ENCODE measurements at places on chromosomes 12 and 14. TPM values are rescaled to one million over a fixed set of nuclear protein-coding genes. Genes with fewer than 3 reads are reported as not detected.

The OASL gene
- polyA plus RNA-seq = 0.05 TPM

- DNase-seq = no peak
These were observed 56.5 kb downstream of the DAD1 start for GRCh38 chr14:22532345-22533056.

- no peak for DNase-seq
These were observed 333.7 kb downstream of the EGLN3 start for GRCh38 chr14:33617154-33617553.

DNA sequence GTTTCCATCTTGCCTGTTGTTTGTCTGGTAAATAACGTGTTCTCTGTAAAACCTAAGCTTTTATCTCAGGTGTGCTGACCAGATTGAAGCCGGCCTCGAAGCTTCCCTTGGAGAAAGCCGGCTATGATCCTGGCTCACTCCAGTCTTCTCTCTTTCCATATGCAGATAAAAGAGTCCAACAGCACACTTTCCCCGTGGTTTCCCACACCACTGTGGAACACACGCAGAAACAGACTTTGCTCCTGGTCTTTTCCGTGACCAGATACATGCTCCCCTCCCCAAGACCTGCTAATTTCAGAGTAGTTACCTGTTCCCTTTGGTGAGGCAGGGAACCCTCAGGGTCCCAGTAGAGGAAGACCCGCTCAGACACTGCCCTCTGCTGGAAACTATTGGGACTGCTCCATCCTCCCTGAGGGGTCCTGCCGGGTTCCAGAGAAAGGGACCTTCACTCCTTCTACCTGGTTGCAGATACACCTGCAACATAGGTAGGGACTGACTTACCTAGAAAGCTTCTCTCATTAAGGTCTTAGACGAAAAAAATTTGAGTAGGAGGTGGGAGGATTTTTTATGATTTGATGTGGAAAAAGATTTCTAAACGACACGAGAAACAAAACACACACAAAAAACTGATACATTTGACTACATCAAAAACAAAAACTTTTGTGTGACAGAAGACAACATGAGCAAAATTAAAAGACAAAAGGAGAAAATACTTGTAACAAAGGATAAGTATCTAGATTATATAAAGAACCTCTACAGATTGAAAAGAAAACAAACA, 415.4 kb upstream of the CCDC196 start:
- no peak for DNase-seq

DNA sequence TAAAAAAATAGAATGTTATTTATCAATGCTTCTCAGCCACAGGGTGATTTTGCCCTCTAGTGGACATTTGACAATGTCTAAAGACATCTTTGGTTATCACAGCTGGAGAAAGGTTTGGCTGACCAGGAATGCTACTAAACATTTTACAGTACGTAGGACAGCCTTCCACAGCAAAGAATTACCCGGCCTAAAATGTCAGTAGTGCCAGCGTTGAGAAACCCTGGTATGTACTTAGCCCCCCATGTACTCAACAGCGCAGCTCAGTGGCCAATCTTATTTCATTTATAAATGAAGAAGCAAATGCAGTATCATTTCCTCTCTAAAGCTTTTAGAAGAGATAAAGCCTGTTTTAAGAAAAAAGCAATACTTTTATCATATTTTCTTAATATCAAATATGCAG, 5.8 kb downstream of the MARK3 start:
- DNase-seq = peak; percentile 49

DNA sequence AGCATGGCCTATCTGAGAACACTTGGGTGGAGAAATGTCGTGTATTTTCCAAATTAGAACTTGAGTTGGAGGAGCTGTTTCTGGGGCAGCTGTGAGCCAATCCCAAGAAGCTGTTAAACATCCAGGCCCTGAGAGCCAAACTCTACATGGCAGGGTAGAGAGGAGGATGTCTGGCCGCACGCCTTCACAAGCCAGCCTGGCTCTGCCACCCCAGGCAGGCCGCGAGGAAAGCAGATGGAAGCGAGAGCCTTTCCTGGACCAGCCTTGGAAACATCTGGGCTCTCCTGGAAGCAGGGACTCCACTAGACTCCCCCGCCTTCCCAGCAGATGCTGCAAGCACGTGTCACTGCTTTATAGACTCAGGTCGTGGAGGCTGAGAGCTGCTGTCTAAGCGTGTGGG, 312.8 kb upstream of the FKBP4 start:
- DNase-seq = no peak

- no peak for DNase-seq
These were observed 260.8 kb upstream of the CCDC196 start for GRCh38 chr14:66225337-66225736.
